ENCODE measurements at places on chromosomes 2 and 18.

DNA sequence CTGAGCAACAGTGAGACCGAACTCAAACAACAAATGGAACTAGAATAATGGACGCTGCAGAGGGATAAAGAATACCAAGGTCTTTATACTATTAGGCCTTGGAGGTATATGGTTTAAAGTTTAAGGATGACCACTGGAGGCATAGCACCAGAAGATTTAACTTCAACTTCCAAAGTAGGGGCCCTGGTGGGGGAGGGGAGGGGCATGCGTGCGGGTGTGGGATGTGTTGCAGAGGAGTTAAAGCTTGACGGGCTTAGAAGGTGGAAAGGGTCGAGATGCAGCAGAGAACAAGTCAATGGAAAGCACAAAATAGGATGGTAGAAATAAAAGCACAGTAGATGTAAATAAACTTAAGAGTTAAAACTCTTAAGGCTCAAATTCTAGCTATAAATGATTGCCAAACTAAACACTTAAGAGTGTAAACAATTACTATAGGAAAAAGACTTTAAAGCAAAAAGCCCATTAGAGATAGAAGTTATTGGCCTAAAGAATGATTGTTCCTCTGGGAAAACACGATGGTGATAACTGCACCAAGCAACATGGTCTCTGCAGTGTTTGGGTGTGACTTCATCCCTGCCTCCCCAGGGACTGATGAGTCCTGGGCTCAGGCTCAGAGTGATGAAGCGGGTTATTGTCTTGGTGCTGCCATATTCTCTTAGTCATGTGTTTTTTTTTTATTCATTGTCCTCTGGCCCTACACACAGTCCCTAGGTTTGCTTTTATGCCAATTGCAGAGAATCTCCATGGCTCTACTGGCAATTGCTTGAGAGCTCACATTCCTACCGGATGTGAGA is 13.0 kb downstream of the RRM2 start:
- DNase-seq = no peak

- no peak for DNase-seq
These were observed 888.4 kb downstream of the TSN start for GRCh38 chr2:122643725-122644329.

DNA sequence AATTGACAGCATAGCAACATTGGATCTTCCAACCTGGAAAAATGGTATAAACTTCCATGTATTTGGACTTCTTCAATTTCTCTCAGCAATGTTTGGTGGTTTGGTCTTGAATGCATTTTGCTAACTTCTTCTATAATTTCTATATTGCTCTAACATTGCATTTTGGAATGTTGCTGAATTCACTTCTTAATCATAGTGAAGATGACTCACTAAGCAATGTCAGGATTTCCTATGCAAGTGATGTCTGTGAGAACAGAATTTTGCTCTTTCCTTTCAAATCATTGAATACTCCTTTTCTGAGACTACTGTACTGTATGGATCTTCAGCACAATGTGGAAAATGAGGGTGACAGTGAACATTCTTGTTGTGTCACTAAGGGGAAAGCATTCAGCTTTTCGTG is 28.9 kb upstream of the CDH19 start:
- no peak for DNase-seq

- DNase-seq = no peak
These were observed 173.3 kb upstream of the SPRED2 start for GRCh38 chr2:65605743-65606058.

DNA sequence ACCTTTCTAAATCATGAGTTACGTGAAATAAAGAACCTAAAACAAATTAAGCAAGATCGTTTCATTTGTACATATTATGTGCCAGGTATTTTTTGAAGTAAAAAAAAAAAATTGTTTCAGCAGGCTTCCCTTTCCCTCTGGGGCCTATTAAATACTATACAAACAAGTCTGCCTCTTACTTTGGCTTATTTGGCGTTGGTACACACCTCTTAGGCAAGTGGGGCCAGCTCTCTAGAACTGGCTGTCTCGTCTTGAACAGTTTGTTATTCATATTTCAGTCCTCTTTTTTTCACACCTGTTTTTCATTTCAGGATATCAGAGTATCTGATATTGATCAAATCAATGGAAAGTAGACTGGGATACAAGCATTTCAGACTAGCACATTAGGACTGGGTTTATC is 27.4 kb upstream of the PPP3R1 start:
- DNase-seq = no peak

GRCh38 chr2:65922794-65923193 is 490.4 kb upstream of the SPRED2 start:
- no peak for DNase-seq

DNA sequence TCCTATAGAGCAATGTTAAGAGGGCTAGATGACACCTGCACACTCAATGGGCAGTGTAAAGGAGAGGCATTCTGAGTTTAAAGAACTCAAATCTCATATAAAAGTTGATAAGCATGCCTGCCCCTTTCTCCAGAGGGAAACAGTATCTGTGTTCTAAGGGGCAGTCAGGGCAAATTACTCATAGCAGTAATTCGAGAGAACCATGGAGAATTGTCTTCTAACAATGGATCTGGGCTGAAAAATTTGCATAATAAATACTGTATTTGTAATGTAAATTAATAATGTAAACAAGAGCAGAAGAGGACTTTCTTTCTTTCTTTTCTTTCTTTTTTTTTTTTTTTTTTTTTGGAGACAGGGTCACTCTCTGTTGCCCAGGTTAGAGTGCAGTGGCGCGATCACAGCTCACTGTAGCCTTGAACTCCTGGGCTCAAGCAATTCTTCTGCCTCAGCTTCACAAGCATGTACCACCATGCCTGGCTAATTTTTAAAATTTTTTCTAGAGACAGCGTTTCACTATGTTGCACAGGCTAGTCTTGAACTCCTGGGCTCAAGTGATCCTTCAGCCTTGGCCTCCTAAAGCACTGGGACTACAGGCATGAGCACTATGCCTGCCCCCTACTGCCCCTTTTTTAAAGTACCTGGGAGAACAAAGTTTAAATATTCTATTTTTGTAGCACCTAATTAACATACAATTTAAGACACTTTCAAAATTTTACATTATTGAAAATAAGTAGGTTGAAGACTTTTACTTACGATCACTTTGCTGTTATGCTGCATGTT is 70.6 kb downstream of the OTX1 start:
- peak; percentile 10 for DNase-seq

- no peak for DNase-seq
These were observed 68.6 kb downstream of the CAB39 start for GRCh38 chr2:230781130-230781797.

GRCh38 chr2:86358957-86359356 is 21.5 kb upstream of the REEP1 start:
- no peak for DNase-seq

DNA sequence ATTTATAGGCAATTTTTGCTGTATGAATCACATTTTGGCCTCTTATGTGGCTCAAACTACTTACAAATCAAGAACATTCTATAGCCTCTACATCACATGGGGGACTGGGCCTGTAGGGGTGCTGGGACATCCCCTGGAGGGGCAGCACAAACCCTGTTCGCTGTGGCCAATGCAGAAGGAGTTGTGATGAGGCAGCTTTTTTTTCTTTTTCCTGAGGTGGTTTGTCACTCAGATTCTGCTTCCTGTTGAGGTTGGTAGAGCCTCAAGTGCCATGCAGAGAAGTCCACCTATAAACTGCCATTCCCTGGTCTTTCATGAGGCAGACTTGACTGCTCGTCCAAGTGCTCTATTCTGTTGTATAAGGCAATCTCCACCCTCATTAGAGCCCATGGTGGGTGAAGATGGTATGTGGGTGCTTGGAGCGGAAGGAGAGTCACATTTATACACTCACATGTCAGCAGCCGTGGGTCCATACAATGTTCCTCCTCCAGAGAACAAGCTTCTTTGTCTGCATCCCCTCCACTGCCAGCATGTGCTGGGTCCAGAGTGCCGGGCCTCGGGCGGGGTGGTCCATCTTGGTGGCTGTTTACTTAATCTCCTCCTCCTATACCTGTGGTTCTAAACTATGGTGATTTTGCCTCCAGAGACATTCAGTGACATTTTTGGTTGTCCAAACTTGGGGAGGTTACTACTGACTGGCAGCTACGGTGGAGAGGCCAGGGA is 120.3 kb downstream of the ACOXL start:
- DNase-seq = no peak

- DNase-seq = no peak
These were observed 55.6 kb downstream of the MTX2 start for GRCh38 chr2:176324862-176325261.

DNA sequence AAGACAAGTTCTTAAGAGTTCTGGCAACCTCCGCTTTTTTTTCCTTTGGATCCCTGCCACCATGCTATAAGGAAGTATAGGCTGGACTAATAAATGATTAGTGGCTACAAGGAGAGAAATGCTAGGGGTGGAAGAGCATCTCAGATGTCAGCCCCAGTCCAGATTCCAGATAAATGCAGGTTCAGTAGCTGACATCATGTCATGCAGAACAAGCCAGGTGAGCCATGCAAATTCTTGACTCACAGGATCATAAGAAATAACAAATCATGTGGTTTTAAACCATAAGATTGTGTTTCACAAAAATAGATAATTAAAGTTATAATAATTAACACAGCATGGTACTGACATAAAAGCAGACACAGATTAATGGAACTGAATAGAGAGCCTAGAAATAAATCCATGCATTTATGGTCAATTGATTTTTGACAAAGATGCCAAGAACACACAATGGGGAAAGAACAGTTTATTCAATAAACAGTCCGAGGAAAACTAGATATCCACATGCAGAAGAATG is 152.9 kb upstream of the SESTD1 start:
- no peak for DNase-seq

- DNase-seq = no peak
These were observed 20.1 kb upstream of the SELENOI start for GRCh38 chr2:26325851-26326250.

DNA sequence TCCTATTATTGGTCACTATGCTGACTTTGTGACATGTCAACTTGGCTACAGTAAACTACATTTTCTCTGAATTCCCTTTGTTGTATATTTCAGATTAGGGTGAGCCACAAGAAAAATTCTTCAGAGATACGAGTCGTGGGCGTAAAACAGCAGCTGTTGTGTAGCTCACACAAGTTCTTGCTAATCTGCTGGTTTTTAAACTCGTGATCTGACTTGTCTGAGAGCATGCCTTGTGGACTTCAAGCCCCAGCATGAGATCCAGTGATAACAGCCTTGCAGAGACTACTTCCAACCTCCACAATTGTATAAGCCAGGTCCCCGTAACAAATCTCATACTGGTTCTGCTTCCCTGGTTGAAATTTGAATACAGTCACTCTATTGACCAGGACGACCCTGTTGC is 259.8 kb upstream of the LYPD1 start:
- no peak for DNase-seq

GRCh38 chr2:161160226-161161073 is at the start of gene TANK:
TSS of gene TANK (plus strand) at chr2:161160428. CDS start at chr2:161179663, 19,235 bp downstream.
- DNase-seq = peak; percentile 96

DNA sequence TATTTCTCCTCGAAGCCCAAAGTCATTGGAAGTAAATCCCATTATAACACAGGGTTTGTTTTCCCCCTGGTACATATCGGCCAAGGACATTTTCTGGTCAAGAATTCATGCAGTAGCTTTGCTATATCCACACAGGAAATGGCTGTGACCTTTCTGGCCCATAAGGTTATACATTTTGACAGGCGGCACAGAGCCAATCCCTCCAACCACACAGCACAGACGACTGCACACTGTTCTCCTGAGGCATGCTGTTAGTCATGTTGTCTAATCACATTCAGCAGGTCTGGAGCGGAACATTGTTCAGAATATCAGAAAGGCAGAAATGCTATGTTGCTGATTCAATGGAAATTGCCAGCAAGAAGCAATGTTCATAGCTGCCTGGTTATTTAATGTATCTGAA is 742.3 kb upstream of the SLC8A1 start:
- no peak for DNase-seq

GRCh38 chr2:196182439-196183171 is 11.2 kb upstream of the STK17B start:
- DNase-seq = no peak

DNA sequence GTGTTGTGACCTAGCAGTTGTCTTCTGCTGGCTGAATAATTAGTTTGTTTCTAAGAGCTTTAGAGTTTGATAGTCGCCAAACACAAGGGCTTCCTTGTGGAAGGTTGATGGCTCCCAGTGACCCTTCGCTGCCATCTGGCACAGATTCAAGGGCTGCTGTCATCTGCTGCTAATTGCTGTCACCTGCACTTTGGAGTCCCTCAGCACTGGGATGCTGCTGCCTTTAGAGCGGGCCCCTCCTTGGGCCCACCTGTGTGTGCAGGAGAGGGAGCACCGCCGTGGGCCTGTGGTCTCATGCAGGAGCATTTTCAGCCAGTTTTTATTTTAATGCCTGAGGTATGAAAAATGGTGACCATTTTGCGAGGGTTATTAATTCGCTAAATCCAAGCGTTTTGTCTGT is 154.0 kb upstream of the NFATC1 start:
- DNase-seq = no peak

GRCh38 chr18:48813833-48814489 is 136.8 kb downstream of the SMAD7 start:
- DNase-seq = no peak

DNA sequence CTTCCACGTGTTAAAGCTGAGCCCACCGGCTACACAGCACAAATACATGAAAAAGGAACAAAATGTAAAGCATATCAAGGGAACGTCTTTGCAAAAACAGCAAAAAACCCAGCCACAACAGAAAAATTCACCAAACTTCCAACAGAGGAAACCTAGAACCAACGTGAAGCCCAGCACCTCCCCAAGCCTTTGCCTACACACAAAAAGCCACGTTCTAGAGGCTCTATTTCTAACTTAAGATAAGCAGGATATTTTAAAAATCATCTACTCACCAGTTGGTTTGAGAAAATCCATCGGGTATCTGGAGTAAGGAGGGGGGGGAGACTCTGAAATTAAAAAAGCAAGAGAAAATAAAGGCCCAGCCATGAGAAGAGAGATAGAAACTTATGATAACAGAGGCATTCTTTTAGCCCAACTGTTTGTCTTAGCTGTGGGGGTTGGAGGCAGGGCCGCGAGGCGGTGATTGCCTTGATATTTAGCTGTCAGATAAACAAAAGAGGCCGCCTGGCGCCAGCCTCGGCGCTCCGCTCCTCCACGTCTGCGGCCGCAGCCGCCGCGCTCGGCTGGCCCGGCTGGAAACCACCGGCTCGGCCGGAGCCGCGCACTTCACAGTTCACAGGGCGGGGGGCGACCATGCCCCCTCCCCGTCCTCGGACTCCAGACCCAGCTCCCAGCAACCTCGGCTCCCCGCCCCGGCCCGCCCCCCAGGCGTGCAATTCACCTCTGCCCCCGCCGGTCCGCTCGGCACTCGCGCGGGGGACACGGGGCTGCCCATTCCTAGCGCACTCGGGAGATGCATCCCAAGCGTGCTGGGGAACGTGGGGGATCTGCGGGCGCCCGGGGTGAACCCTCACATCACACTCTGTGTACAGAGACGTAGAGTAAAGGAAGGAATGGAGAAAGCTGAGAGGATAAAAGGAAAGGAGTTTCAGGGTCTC is 2.4 kb downstream of the SMAD7 start:
- peak; percentile 93 for DNase-seq

- DNase-seq = peak; percentile 69
These were observed 3.1 kb downstream of the PAIP2B start for GRCh38 chr2:71223767-71224333.
